Hematopoietic multipotent progenitor cell (in vitro differentiated cells): ENCODE measurements at places on chromosomes 2 and 18. TPM values are rescaled to one million over a fixed set of nuclear protein-coding genes. Genes with fewer than 3 reads are reported as not detected.
A peak's percentile ranks its signal among the peaks of the same experiment; 100 is the strongest.

DNA sequence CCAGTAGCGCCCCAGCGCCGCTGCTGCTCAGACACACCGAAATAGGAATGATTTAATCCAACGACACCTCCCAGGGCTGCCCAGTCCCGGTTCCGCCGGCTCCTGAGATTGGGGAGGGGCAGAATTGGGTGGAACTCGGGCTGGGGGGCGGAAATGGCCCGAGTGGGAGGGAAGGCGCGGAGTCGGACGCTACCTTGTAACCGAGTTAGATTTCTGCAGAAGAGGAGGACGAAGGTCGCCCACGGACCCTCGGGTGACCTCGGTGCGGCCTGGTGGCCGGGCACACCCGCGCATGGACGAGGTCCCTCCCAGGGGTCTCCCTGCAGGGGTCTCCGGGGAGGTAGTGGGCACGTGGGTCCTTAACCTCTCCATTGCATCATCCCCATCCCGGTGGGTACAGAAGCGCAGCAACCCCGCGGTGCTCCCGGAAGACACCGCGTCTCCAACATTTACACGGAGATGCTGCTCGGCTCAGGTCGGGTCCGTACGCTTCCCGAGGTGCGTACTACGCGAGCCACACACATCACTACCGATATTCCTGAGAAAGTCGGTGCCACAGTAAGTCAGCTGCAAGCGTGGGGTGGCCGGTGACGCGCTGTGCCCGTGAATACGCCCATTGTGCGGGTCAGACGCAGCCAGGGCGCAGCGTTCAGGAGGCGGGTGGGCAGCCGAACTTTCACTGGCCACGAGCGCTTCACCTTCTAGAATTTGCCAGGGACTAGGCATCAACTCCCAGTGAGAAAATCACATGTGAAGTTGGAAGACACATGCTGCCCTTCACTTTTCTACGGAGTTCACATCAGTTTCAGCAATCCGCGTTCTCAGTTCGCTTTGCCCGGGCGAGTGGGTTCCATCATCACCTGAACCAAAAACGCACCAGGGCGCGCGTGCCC lies 3.0 kb downstream of the ZNF516 start:
- no peak for DNase-seq

GRCh38 chr2:120052597-120052996 lies 39.7 kb downstream of the EPB41L5 start:
- DNase-seq: no peak

GRCh38 chr2:95025406-95026319 lies at the start of gene MAL:
Gene MAL, plus strand, starts transcription at chr2:95025708. Its CDS starts 85 bp downstream, at chr2:95025793.
- DNase-seq: peak; percentile 32

- DNase-seq: no peak
Measured at GRCh38 chr2:227617316-227618230, at the start of gene SCYGR4. Gene SCYGR4, plus strand, starts transcription at chr2:227617498. Its CDS starts 0 bp downstream, at chr2:227617498.

SPATA3 gene
- total RNA-seq: not detected
